AG09309 (cell line): ENCODE measurements at places on chromosomes 16 and 17.

DNA sequence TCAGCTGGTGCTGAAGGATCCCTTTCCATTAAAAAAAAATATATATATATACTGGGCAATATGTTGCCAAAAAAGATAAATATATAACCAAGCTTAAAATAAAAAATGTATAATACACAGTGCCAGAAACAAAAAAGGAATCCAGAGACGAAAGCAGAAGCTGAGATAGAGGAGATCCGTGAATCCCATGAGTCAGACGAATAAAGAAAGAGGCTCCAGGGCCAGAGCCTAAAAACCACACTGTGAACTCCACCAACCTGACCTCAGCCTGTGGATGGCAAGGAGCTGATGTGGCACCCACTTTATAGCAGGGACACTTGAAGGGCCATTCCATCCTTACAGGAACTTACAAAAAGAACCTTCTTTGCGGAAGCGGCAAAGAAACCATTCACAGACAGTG lies 34.8 kb downstream of the PITPNM3 start:
- DNase-seq: no peak

- DNase-seq: no peak
Observed at GRCh38 chr17:42329025-42329976, 41.0 kb downstream of the STAT5A start.

GRCh38 chr17:77254951-77255825 lies 114.4 kb downstream of the SEC14L1 start:
- DNase-seq: peak; percentile 82

- DNase-seq: no peak
Observed at GRCh38 chr17:80105762-80106161, 4.4 kb downstream of the GAA start.

GRCh38 chr17:8417806-8418205 lies 17.9 kb upstream of the NDEL1 start:
- DNase-seq: no peak

DNA sequence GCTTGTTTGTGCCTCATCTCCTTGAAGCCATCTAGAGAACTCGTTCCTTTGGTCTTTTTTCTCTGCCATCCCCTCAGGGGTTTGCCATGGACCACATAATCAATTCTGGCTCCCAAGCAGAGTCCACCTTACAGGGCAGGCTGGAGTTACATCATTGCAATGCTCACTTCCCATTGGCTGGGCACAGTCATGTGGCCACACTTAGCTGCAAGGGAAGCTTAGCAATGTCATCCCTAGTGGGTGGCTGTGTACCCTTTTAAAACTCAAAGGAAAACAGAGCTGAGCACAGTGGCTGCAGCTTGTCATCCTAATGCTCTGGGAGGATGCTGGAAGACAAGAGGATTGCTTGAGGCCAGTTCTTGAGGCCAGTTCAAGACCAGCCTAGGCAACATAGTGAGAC lies 41.9 kb upstream of the POLR3E start:
- DNase-seq: no peak

GRCh38 chr16:49717689-49718088 lies 138.2 kb downstream of the ZNF423 start:
- DNase-seq: no peak

DNA sequence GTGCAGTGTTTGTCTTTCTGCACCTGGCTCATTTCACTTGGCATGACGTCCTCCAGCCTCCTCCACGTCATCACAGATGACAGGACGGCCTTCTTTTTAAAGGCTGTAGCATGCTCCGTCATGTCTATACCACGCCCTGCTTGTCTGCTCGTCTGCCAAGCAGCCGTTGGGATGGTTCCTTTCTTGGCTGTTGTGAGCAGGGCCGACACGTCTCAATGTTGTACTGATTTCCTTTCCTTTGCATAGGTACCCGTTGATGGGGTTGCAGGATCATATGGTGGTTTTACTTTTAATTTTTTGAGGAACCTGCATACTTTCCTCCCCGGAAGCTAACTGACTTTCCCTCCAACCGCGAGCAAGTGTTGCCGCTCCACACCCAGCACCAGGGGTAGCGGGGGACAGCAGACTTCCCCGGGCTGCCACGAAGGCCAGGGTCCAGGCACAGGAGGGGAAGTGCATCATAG lies 212.2 kb upstream of the ZNF469 start:
- DNase-seq: no peak

DNA sequence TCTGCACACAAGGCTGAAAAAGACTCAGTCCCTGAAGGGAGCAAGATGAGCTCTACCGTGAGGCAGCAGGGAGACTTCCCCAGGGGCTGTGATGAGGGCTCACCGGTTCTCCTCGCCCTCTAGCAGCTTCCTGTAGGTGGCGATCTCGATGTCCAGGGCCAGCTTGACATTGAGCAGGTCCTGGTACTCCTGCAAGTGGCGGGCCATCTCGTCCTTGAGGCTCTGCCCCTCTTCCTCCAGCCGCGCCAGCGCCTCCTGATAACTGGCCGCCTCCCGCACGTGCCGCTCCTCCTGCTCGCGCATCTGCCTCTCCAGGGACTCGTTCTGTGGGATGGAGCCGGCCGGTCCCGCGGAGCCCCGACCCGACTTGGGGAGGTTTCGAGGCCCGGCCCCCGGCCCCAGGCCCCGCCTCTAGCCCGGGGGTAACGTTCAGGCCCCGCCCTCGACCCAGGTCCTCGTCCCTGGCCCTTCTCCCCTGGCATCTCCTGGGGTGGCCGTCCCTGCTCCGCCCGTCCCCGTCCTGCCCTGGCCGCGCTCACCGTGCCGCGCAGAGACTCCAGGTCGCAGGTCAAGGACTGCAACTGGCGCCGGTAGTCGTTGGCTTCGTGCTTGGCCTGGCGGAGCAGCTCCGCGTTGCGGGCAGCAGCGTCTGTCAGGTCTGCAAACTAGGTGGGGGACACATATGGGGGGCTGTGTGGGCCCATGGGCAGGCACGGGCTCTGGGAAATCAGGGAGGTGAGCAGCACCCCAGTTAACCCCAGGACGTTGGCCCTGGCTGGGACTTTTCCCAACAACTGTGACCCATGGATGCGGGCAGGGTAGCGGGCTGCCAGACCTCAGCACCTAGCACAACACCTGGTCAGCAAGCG lies 3.9 kb downstream of the GFAP start:
- DNase-seq: no peak

- DNase-seq: no peak
Observed at GRCh38 chr17:59763861-59764260, 56.4 kb downstream of the VMP1 start.

GRCh38 chr16:4904942-4905615 lies 31.9 kb downstream of the PPL start:
- no peak for DNase-seq

DNA sequence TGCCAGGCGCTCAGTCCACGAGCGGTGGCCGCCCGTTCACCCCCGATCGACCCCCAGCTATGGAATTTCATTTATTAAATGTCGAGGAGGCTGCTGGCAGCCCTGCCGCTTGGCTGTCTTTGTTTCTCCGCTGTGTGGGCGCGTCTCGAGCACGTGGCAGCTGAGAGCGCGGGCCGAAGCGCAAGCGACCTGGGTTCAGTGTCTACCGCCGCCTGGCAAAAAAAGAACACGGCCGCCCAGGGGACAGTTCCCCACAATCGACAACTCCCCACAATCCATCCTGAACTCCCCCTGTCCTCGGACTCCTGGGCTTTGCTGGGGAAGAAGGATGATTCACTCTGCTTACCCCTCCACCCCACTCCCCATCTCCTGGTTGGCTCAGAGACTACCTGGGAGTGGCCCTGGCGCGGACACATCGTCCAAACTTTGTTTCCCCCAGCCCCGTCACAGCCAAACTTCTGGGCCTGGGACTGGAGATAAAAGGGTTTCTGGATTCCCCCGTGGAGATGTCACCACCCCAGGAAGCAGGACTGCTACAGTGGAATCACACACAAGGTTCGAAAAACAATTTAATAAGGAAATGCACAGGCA lies 1.7 kb upstream of the ANKRD13B start:
- DNase-seq: no peak

- DNase-seq: no peak
Observed at GRCh38 chr16:11755022-11755760, 12.5 kb upstream of the TXNDC11 start.

GRCh38 chr16:31064882-31065461 lies 9.1 kb downstream of the ZNF668 start:
- peak; percentile 86 for DNase-seq

- no peak for DNase-seq
Observed at GRCh38 chr17:37207103-37207502, 168.7 kb upstream of the C17orf78 start.

DNA sequence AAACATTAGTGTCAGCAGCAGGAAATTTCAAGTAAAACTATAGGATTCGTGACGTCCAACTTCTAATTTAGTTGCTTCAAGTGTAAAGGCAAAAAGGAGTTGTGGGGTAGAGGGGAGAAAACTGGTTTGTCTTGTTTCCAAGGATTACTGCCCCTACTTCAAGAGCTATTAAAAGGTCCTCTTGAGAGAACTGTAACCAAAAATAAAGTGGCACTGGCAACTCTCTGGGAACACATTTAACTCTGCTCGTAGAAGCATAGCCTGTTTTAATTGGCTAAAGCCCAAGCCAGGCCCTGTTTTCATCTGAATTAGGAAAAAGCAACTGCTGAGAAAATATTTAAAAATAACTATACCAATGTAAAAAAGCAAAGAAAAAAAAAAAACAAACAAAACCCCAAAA lies 51.8 kb upstream of the AKAP1 start:
- DNase-seq: no peak
